ENCODE measurements at places on chromosomes 16 and 17.

DNA sequence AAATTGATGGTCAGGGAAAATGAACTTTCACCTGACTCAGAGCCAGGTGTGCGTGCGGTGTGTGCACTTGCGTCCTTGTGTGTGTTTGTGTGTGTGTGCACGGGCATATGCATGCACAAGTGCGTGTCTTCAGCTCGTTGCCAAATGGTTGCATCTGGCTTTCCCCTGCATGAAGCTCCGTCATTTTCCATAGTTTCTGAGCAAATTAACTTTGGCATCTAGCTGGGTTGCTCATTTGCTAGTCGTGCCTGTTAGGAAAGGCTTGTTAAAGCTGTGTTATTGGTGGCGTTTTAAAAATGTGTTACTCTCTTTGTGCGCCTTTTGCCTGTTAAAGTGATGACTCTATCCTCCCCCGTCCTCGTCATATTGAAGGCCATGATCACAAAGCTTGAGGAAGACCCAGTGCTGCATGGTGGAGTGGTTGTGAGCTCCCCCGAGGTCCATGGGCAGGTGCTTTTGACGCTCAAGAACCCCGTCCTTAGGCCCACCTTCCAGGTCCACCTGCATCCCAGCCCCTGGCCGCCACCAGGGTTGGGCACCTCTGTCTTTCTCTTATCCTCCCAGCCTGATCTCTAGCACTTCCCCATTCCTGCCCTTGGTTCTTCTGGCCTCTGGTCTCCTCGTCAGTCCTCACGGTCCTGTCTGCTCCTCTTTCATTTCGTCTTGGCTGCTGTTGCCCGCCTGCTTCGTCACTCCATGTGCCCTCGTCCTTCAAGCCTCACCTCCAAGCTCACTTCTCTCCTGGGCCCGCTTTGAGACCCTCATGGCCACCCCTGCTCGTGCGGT is 355.8 kb downstream of the SNX29 start:
- DNase-seq: no peak

DNA sequence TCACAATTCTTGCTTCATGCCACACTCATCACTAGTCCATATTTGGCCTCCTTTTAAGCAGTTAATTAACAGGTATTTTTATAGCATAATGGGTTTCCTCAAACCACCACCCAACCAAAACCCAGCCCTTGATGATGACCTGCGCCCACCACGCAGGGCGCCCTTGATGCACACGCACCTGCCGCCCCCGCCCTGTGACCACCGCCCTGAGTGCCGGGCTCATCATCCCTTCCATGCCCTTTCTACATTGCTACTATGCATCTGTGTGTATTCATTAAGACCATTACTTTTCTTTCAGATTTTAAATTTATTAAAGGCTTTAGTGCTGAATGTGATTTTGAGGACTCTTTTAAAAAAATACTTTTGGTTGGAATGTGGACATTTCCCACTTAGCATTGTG is 204.8 kb upstream of the CHMP6 start:
- DNase-seq: no peak

- DNase-seq: no peak
Observed at GRCh38 chr17:29562615-29563014, 4.2 kb downstream of the ABHD15 start.

DNA sequence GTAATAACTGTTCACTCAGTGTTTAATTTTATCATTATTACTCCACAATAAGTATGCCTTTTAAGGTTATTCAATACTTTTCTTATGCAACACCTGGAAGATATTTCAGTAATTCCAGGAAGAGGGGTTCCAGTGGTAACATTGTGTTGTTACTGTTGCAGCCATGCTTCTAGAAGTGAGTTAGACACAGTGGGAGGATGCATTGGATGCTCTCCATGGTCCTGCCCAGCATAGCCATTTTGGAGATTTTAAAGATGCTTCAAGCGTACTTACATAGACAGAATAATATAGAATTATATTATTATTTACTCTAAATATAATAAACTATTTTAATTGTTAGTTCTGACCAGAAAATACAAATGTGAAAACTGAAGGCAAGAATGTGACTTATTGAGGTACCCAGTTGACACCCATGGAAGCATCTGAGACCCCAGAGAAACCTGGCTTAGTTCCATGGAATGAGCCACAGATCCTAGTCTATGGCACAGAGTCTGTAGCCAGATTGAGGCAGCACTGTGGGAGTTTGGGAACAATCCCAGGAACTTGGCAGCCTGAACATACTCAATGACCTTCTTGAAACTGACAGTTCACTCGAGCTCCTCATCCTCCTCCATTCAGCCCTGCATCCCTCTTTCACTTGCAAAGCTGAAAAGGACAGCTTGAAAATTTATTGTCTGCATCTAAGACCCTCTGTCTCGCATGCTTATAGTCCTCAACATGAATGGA is 190.1 kb upstream of the HS3ST4 start:
- DNase-seq: no peak

DNA sequence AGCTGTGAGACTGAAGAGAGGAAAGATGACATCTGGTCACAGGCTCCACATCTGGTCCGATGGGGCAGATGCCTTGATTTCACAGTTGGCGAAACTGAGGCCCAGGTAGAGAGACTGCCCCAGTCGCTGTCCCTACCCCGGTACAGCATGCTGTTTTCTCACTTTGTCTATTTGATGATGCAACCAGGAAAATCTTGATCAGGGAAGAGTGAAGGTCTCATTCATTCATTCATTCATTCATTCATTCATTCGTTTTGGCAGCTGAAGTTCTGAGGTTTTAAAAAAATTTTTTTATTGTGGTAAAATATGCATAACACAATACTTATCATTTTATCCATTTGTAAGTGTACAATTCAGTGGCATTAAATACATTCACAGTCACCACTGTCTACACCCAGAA is 19.7 kb downstream of the CMIP start:
- DNase-seq: no peak

DNA sequence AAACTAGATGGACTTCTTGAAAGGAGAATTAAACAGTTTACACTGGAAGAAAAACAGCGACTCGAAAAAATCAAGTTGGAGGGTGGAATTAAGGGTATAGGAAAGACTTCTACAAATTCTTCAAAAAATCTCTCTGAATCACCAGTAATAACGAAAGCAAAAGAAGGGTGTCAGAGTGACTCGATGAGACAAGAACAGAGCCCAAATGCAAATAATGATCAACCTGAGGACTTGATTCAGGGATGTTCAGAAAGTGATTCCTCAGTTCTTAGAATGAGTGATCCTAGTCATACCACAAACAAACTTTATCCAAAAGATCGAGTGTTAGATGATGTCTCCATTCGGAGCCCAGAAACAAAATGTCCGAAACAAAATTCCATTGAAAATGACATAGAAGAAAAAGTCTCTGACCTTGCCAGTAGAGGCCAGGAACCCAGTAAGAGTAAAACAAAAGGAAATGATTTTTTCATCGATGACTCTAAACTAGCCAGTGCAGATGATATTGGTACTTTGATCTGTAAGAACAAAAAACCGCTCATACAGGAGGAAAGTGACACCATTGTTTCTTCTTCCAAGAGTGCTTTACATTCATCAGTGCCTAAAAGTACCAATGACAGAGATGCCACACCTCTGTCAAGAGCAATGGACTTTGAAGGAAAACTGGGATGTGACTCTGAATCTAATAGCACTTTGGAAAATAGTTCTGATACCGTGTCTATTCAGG is 85.0 kb downstream of the C17orf58 start:
- no peak for DNase-seq

- no peak for DNase-seq
Observed at GRCh38 chr17:20022701-20023100, 13.5 kb downstream of the SPECC1 start.

DNA sequence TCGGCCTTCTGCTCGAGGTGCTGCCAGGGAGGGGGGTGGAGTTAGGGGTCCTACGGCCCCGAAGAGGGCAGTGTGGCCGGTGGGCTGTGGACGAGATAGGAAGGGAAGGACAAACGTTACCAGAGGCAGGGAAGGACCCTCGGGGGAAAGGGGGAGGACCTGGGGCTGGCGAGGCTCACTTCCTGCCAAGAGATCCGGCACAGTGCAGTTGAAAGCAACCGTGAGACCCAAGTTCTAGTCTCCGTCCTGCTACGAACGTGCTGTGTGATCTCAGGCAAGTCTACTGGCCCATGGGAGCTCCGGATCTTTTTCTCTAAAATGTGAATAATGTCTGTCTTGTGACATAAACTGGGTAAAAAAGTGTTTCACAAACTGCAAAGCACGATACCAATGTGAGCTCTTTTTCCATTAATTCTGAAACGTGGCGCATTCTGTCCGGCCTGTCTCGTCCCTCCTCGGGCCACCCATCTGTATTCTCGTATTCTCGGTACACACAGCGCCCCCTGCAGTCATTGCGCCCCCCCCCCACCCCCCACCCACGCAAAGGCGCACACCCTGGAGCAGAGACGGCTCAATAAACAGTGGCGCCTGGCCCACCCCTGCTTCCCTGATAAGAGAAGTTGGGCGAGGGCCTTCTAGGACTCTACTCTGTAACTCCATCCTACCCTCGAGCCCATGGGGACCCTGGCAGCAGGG is 8.8 kb downstream of the CYGB start:
- DNase-seq: no peak

DNA sequence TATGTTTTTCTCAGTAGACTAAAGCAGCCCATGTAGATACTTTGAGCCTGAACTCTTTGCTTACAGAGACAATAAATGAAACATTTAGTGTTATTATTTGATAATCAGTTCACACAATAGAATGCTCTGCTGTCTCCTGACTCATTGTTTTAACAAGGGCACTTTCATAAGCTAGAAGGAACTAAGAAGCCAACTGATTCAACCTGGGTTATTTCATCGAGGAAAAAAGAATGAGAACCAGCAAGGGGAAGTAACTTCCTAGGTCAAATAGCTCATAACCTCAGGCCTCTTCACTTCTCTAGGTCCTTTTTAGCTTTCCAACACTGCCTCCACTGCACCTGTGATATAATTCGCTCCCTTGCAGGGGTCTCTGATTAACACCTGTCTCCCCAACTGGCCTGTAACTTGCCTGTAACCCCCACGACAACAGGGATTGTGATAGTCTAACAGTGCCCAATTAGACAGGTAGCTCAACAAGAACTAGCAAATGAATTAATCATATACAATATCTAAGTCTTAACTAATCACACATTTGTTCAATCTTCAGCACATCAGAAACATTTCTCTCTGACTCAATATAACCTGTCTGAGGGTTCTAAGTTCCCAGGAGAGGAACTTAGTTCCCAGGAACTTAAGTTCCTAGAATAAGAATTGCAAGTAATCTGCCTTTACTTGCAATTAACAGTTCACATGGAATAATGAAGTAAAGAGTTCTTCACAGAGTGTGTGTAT is 34.8 kb downstream of the RFFL start:
- no peak for DNase-seq

- DNase-seq: no peak
Observed at GRCh38 chr16:59044616-59045015, 310.5 kb upstream of the GOT2 start.

- no peak for DNase-seq
Observed at GRCh38 chr17:70059071-70059470, 16.0 kb upstream of the KCNJ16 start.

DNA sequence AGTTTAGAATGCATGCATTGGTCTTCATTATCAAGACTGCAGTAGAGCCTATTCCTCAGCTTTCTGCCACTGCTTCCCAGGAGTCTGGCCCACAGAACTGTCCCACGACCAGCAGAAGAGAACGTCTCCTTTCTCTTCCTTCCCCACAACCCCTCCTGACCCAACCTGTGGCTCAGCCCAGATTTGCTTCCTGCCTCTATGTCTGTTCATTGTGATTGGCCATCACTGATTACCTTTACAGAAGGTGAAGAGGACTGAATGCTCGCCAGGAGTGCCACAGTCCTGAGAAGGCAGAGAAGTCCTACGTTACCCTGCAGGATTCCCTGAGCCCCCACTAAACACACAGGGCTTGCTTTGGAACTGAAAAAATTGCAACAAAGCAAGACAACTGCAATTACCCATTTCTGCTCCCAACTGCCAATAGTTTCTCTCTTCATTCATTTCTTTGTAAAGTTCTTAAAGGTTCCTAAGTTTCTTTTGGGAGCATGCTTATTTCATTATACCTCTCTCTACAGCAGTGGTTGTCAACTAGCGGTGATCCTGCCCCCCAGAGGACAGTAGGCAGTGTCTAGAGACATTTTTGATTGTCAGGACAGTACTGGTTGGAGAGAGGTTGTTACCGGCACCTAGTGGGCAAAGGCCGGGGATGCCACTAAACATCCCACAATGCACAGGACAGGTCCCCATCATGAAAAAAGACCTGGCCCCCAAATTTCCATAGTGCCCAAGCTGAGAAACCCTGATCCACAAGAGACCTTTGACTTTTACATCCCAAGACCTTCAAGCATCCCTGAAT is 4.5 kb upstream of the NAT9 start:
- no peak for DNase-seq

GRCh38 chr16:78703936-78704335 is 604.5 kb downstream of the WWOX start:
- DNase-seq: no peak

DNA sequence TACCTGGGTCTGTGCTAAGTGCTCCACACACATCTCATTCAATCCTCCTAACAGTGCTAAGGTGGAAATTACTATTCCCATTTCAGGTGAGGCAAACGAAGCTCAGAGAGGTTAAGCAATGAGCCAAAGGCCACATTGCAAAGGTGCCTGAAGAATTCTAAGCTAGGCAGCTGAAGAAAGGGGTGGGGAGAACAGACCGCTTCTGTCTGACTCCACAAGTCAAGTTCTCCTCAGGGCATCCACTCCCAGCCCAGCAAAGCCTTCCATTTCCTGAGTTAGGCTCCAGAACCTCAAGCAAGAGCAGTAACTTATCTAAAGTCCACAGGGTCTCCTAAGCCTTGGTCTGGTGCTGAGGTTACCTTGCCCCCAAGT is 27.0 kb upstream of the MRPS23 start:
- no peak for DNase-seq

DNA sequence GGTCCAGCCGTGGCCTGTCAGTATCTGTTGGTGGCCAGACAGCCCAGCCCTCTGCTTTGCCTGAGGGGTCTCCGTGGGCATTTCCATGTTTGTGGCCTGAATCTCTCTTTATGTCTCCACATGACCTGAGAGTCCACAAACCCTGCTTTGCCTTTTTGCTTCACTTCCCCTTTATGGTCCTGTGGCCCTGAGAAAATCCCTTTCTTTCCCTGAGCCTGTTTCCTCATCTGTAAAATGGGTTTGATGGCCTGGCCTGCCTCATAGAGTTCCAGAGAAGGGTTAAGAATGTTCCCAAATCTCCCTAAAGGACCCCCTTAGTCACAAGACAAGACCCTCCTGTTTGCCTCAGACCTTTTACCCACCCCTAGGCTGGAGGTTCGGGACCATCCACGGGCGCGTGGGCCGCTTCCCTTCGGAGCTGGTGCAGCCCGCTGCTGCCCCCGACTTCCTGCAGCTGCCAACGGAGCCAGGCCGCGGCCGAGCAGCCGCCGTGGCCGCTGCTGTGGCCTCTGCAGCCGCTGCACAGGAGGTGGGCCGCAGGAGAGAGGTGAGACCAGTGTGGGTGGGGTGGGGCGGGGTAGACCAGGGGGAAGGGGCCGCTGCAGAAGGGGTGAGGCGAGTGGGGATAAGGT is 26.2 kb upstream of the ALKBH5 start:
- no peak for DNase-seq

GRCh38 chr17:36602030-36602748 is 806 bp downstream of the MRM1 start:
- DNase-seq: no peak

GRCh38 chr17:20087538-20088250 is 78.5 kb downstream of the SPECC1 start:
- DNase-seq: no peak

- DNase-seq: no peak
Observed at GRCh38 chr17:4678448-4679026, 25.4 kb downstream of the PELP1 start.
